Erythroblast (primary cell): ENCODE measurements at places on chromosomes 16 and 17.
A peak's percentile ranks its signal among the peaks of the same experiment; 100 is the strongest.

DNA sequence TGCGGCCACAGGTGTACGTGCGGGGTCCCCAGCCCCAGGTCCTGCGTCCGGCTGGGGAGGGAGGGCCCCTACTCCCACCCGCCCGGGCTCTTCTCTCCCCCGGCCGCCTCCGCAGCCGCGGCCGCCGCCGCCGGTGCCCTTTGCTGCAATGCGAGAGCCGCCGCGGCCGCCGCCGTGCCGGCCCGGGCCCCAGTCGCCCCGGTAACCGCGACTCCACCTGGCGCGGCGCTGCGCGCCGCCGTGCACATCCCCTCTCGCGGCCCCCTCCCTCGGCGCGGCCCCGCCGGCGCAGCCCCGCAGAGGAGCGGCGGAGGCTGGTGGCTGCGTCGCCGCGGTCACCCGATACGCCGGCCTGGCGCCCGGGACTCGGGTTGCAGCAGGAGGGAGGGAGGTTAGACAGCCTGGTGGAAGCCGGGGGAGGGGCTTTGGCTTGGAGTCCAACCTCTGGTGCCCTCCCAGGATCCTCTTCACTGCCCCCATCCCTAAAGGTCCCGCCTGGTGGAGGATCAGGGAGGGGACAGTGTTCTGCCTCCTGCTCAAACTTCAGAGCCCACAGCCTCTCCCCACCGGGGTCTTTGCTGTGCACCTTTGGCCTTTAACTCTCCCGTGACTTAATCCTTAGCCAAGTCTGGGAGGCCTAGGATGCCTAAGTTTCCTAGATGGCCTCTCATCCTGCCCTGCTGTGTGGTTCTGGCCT is 32.9 kb downstream of the SRCIN1 start:
- DNase-seq, result no peak

DNA sequence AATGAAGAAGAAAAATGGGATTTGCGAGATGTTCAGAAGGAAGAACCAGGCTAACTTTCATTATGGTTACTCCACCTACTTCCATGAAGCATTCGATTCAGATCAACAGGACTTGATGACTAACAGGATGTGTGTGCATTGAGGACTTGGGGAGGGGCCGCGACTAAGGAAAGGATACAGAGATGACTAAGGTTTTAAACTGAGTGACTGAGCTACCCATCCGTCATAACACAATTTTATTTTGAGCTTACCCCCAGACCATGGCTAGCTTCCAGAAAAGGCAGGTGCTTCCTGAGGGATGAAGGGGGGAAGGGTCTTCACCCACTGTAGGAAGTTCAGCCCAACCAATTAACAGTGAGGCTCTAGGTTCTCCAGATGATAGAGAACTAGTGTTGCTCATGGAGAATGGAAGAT is 2.5 kb upstream of the CDYL2 start:
- no peak for DNase-seq

GRCh38 chr17:80374732-80375585 is 40.0 kb upstream of the ENDOV start:
- no peak for DNase-seq

DNA sequence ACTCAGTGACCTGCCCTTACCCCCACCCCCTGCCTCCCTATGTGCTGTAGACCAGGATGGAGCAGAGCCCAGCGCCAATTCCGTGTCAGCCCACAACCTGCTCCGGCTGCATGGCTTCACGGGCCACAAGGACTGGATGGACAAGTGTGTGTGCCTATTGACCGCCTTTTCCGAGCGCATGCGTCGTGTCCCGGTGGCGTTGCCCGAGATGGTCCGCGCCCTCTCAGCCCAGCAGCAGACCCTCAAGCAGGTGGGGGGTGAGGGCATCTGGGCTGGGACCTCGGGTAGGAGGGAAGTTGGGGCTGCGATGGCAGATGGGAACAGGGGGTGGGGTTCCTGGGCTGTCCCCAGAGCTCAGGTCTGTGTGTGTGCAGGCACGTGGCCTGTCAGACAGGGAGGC is 6.3 kb upstream of the CACNA1G start:
- no peak for DNase-seq

GRCh38 chr16:10141671-10142070 is 40.6 kb downstream of the GRIN2A start:
- no peak for DNase-seq

DNA sequence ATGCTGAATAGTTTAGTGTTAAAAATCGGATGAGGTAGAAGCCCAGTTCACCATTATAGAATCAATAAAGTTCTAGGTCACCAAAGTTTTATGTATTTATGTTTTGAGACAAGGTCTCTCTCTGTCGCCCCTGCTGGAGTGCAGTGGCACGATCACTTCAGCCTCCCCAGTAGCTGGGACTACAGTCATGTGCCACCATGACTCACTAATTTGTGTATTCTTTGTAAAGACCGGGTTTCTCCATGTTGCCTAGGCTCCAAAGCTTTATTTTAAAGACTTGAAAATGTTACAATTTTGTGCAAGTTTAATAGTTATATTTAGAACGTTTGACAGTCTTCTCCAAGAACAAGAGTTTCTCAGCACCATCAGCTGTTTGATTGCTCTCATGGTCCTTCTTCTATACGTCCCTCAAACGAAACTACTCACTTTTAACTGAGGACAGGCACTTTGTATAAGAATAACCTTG is 32.1 kb downstream of the NDE1 start:
- peak; percentile 74 for DNase-seq

DNA sequence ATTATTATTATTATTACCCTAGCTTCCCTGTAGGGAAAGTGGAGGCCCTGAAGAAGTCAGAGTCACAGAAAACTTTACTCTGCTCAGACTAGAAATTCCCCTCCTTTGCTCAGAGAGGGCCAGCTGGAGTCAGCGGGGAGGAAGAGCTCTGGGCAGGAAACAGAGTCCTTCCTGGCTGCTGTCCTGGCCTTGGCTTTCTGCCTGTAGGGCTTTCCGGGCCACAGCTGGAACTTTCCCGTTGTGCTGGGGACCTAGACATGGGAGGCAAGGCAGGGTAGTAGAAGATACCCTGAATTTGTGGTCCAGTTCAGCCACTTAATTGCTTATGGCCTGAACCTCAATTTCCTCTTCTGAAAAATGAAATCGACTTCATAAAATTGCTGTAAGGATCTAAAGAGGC is 14.0 kb upstream of the CCL2 start:
- DNase-seq, result no peak

DNA sequence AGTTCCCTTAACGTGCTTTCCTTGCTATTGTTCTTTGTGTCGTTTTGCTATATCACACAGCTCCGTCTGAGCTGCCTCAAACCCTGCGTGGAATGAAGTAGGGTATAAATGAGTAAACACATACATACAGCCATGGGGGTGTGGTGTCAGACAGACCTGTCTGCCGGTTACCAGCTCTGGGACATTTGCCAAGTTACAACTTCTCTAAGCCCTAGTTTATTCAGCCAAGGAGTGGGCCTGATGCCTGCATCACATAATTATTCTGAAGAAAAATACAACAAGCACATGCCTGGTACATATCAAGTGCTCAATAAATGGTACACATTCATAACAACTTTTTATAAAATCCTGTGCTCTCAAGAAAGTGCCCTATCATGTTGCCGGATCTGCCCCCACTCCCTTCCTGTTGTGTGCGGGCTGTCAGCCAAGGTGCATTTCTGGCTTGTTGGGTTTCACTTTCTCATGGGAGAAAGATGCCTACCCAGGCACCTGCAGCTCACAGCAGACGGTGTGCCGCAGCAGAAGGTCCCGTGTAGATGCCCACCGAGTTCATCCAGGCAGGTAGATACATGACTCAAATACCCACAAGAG is 30.5 kb downstream of the SMPD3 start:
- DNase-seq, result peak; percentile 57

DNA sequence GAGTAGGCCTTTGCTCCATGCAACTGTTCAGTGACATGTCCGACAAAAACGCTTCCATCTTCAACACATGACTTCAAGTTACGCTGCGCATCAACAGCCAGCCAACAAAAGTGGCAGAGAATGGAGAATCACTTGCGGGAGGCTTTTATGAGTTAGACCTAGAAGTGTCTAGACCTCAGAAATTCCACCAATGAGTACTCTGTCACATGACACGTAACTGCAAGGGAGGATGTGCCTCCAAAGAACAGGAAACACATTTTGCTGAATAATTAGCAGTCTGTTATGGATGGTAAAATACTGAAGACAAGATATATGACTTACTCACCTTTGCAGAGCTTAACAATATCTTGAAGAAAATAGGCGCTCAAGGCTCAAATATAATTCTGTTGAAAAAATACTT is 62.1 kb downstream of the MYO1D start:
- DNase-seq, result no peak

- no peak for DNase-seq
Measured at GRCh38 chr17:37737971-37738370, 6.9 kb downstream of the HNF1B start.

- no peak for DNase-seq
Measured at GRCh38 chr17:61996916-61997605, 68.0 kb downstream of the MED13 start.

DNA sequence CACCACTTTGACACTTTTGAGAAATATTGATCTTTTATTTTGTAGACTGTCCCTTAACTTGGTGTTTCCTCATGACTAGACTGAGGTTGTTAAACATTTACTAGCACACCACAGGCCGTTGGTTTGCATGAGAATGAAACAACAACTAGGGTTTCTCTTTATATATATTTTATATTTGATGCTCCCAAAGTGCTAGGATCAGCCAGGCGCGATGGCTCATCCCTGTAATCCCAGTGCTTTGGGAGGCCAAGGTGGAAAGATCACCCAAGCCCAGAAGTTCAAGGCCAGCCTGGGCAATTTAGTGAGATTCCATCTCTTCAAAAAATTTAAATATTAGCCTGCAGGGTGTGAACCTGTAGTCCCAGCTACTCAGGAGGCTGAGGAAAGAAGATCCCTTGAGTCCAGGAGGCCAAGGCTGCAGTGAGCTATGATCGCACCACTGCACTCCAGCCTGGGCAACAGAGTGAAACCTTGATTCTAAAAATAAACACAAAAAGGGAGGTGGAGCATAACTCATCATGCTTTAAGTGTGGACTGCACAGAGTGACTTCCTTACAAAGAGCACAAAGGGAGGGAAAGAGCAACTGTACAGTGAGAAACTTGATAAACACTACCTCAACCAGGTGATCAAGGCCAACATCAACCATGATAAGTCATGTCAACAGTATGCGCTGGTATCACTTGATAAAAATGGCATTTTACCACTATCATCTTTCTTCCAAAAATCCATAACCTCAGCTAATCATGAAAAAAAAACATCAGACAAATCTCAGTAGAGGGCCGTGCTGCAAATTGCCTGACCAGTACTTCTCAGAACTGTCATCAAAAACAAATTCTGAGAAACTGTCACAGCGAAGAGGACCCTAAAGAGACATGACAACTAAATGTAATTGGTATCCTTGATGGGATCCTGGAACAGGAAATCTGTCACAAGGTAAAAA is 72.8 kb upstream of the ATF7IP2 start:
- DNase-seq, result no peak

DNA sequence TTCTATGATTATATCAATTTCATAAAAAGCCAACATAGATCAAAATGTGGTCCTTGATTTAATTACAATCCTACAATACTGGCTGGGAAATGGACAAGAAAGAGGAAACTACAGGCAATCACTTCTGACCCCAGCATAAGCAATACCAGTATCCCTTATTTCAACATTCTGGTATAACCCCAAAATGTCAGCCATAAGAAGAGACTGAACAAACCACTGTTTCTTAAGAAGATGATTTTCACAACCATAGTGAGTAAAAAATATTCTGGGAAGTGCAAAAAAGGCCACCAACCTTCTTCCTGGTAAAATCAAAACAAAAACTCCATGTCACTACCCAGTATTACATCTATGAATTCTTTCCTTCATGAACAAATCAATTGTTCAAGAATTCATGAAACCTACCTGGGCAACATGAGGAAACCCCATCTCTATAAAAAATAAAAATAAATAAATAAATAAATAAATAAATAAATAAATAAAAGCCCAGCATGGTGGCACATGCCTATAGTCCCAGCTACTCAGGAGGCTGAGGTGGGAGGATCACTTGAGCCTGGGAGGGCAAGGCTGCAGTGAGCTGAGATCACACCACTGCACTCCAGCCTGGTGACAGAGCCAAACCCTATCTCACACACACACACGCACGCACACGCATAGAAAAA is 7.5 kb downstream of the N4BP1 start:
- DNase-seq, result peak; percentile 40

DNA sequence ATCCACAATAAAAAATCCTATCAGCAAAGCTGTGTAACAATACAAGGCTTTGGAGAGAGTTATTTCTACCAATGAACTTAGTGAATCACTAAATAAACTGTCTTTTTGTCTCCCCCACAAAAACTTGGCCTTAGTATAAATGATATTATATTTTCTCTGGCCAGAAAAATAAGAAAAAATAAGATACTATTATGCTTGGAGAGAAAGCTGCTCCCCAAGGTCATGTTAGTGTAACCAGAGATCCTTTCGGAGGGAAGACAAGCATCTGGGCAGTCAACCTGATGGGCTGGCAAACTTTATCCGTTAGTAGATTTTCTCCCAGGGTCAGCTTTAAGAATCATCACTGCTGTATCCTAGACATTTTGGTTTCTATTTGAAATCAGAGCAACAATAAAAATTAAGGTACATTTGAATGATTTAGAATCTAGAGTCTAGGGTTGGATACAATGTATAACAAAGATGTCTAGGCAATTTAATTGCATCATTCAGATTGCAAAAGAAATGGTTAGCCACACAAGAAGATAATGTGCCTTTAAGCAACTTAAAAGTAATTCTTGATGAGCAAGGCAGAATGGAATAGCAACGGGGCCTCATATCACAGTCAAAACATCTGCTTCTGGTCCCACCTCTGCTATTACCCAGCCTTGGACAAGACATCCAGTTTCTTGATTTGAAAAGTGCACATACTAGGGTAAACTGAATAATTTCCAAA is 280.4 kb downstream of the SLC39A11 start:
- DNase-seq, result no peak

GRCh38 chr16:88616320-88616719 is 22.1 kb upstream of the IL17C start:
- no peak for DNase-seq

DNA sequence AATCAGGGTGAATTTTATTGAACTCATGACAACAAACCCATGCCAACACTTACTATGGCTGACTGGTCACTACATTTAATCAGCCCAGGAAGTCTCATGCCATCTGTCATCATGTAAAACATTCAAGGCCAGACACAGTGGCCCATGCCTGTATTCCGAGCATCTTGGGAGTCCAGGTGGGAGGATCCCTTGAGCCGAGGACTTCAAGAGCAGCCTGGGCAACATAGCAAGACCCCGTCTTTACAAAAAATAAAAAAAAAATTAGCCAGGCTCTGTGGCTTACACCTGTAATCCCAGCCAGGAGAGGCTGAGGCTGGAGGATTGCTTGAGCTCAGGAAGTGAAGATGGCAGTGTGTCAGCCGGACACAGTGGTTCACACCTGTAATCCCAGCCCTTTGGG is 4.9 kb upstream of the MED1 start:
- DNase-seq, result no peak

GRCh38 chr16:70556063-70556462 is 32.4 kb downstream of the SF3B3 start:
- DNase-seq, result no peak
